NCI-H2227 treated with DMSO at 0.1 percent for 48 hours (cell line): ENCODE measurements at places on chromosomes 5 and 9.

DNA sequence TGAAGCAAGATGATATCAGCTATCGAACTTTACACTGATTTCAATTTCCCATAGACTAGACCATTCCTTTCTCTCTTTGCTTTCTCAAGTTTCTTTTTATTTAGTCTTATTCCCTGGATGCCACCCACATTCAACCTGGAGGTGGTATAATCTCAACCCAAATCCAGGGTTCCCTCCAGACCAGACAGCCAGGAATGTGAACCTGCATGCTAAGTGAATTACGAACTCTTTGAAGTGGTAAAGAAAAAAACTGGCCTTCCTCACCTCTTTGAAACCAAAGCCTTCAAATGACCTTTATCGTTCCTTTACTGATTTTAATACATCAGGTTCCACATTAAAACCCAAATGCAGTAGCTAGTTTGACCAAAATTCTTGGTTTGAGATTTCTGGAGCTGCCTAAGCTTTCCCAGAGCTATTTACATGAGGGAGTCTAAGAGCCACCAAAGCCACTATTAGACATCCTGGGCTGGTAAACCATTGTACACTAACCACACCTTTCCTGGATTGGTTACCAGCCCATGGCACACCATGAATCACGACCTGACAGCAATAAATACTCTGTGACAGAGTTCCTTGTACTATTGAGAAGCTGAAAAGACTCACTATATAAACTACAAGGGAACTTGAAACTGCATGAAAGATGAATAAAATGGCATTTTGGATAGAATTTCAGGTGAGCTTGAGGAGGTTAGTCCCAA, 323.7 kb downstream of the ADAMTS6 start:
- no peak for DNase-seq

GRCh38 chr5:86997516-86997915, 270.2 kb upstream of the RASA1 start:
- DNase-seq = no peak

- peak; percentile 58 for DNase-seq
These were observed 53.6 kb downstream of the GPR107 start for GRCh38 chr9:130107234-130107861.

DNA sequence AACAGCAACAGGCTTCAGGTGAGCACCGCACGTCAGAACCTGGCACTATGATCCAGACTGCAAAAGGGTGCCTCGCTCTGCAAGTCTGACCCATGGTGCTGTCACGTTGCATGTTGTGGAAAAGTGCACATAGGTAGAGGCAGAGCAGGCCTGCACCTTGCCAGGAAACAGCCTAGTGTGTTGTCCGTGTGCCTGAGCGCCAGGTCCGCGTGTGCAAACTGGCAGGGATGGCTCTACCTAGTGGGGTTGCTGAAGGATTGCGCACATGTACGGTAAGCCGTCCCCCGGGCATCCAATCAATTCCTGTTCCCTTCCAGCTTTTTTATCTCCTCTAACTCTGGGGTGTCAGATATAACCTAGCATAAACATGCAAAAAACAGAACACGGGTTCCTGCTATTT, 219.5 kb downstream of the NXNL2 start:
- no peak for DNase-seq

GRCh38 chr5:40655138-40655537, 24.6 kb upstream of the PTGER4 start:
- DNase-seq = no peak
